Adrenal gland (tissue), 19 donors: ENCODE measurements at places on chromosomes 13 and 19.
A peak's percentile ranks its signal among the peaks of the same experiment; 100 is the strongest.

- DNase-seq = no peak
These were observed 98.4 kb upstream of the RAP2A start for GRCh38 chr13:97335488-97336134.

DNA sequence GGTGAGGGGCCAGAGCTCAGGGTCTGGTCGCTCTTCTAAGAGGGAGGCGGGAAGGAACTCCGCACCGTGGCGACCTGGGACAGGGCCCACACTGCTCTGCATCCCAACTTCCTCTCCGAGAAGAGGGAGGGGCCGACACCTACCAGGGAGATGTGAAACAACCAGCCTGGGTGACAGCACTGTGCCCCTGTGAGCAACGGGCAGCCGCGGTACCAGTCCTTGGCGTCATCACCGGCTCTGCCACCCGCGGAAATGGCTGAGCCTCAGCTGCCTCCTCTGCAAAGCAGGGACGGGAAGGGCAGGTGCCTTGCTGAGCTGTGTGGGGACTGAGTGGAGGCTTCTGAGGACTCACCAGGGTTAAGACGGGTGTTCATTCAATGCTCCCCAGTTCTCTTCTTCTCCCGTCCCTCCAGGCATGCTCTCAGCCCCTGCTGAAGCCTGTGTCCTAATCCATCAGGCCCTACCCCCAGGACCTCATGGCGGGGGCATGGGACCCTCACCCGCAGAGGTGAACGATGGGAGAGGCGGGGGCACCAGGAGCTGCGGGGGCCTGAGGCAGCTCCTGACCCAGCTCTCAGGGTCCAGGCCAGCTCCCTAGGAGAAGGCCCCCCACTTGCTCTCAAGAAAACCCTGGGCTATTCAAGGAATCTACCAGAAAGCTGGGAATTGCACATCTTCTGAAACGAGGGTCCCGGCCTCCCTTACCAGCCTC is 9.3 kb downstream of the ZNF787 start:
- peak; percentile 81 for DNase-seq

DNA sequence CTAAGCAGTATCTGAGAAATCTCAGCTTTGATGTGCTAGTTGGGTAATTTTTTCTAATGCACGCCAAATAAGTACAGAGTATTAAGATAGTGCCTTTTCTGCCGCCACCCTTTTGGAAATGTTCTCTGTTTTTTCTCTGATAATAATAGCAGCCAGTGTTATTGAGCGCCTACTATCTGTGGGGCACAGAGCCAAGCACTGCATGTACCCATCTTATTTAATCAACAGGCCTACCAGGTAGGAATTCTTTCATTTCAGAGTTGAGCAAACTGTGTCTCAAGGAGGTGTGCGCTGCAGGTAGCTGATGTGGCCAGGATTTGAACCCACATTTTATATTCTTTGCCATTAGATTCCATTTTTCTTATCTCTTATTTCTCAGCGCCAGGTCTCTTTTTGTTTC is 1.4 kb downstream of the EPN1 start:
- no peak for DNase-seq

DNA sequence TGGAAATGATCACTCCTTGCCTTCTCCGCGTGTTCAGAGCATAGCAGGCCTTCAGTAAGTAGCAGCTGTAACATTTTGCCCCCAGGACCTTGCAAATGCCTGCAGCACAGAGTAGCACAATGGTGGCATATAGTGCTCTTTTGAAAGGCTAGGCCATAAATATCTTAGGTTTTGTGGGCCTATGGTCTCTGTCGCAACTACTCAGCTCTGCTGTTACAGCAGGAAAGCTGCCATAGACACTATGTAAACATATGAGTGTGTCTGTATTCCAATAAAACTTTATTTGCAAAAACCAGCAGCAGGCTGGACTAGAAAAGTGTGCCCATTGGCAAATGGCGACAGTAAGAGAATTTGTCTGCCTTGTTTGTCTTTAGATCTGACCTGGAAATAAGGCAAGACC is 9.4 kb downstream of the ITPKC start:
- DNase-seq = no peak

DNA sequence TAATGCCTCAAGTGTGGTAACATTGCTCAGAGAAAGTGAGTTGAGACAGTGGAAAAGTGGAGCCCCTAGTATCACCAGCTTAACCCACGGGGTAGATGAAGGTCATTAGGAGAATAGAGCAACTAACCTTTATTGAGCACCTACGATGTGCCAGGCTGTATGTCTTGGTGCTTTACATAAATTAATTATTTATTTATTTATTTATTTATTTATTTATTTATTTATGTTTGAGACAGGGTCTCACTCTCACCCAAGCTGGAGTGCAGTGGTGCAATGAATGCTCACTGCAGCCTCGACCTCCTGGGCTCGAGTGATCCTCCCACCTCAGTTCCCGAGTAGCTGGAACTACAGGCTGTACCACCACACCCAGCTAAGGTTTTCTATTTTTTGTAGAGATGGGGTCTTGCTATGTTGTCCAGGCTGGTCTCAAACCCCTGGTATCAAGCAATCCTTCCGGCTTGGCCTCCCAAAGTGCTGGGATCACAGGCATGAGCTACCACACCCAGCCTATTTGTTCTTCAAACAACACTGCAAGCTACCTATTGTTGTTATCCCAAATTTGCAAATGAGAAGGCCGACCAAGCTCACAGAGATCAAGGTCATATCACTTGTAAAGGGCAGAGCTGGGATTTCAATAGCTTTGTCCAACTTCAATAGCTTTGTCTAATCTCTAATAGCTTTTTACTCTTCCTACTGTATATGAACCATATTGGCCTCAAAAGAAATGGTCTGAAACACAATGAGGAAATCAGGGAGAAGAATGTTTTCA is 79.4 kb downstream of the TM9SF2 start:
- no peak for DNase-seq

DNA sequence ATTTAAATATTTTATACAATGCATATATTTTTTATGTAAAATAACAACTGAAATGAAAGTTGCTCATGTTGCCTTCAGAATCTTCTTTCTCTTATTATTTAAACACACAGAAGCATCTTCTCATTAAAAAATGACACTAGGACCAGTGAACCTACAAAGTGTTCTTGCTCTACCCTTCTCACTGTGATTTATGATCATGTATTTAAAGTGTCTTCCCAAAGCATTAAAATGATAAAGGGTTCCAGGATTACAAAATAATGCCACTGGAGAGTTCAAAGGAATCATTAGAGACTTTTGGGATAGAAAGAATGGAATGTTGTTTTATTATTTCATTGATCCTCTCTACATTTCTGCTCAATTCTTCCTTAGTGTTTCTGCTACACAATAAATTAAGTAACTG is 643.6 kb upstream of the SLITRK1 start:
- DNase-seq = no peak

- no peak for DNase-seq
These were observed 263.7 kb downstream of the KCTD12 start for GRCh38 chr13:76622315-76623040.

DNA sequence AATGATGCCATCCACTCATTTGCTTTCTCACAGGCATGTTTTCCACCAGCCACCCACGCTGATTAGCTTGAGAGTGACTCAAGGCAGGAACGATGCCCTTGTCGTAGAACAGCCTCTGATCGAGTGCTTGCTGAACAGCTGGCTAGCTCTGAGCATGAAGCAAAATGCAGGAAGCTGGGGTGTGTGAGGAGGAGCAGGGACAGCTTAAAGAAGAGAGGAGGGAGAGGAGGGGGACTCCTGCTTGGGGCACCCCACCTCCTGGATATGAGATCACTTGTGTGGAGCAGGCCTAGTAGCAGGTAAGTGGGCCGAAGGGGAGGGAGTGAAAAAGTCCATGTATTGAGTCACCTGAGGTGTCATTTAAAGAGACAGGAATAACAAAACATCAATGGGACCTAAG is 48.8 kb downstream of the IRS2 start:
- DNase-seq = peak; percentile 65

DNA sequence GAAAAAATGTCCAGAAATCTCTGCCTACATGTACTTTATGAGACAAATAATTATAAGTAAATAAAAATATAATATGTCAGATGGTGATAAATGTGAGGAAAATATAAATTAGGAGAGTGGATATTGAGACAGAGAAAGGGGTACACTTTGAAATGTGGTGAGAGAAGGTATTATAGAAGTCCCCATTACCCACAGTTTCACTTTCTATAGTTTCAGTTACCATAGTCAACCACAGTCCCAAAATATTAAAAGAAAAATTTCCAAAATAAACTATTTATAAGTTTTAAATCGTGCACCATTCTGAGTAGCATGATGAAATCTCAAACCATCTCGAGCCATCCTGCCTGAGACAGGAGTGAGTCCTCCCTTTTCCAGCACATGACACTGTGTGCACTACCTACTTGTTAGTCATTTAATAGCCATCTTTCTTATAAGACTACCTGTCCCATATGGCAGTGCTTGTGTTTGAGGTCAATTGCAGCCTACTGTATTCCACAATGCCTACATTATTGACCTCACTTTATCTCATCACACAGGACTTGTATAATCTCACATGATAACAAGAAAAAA is 653.7 kb downstream of the DACH1 start:
- DNase-seq = no peak

GRCh38 chr13:71685072-71685471 is 181.9 kb downstream of the DACH1 start:
- no peak for DNase-seq

GRCh38 chr13:49371943-49372613 is 71.8 kb downstream of the CAB39L start:
- DNase-seq = no peak

GRCh38 chr13:79237981-79238380 is 168.1 kb downstream of the RBM26 start:
- no peak for DNase-seq

GRCh38 chr19:43779147-43779819 is 1.5 kb downstream of the KCNN4 start:
- no peak for DNase-seq

DNA sequence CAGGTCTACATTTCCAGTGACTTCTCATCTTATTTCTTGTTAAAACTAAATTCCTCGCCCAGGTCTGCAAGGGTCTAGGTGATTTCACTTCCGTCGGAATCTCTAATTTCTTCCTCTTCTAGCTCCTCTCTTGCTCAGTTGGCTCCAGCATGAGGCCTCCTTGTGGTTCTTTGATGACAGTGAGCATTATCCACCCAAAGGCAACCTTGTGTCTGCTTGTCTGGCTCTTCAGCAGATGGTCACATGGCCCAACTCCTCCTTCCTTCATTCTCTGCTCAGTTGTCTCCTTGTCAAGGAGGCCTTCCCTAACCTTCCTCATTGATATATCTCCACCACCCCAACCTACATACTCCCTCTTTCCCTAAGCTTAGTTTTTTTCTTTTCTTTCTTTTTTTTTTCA is 1391.4 kb downstream of the EFNB2 start:
- no peak for DNase-seq

- peak; percentile 88 for DNase-seq
These were observed 864 bp downstream of the FTL start for GRCh38 chr19:48965806-48966540.

- no peak for DNase-seq
These were observed 171.7 kb upstream of the KLF12 start for GRCh38 chr13:74305876-74306275.

GRCh38 chr19:17058236-17058635 is 17.0 kb downstream of the HAUS8 start:
- no peak for DNase-seq

DNA sequence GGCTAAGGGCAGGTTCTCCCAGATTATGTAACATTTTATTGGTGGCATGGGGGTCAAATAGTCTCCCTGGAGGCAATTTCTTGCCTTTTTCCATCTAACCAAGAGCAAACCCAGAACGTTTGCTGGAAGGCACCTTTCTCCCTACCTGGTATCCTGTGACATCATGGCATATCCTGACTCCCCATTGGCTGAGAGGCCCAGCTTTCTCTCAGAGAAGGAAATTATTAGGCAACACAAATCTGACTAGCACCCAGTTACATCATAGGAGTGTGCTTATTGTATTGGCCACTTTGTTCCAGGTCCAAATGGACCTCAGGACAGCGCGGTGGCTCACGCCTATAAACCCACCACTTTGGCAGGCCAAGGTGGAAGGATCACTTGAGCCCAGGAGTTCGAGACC is 13.0 kb downstream of the NTN5 start:
- peak; percentile 55 for DNase-seq

- peak; percentile 62 for DNase-seq
These were observed 40.6 kb upstream of the FAM216B start for GRCh38 chr13:42740753-42741152.

DNA sequence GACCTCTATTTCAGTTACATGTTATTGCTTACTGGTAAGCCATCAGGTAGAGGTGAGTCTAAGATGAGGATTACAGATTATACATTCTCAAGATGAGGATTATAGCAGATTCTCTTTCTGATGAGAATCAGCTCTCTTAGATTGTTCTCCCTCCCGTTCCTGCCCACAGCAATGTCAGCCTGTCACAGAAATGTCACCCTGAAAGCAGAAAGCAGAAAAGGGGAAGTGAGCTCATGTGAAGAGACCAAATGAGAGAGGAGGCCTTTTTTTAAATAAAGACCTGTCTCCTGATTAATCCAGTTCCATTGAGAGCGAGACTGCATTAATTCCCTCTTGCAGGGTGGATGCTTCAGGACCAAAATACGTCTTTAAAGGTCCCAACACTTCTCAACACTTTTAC is 445.6 kb downstream of the KCTD12 start:
- no peak for DNase-seq

- peak; percentile 82 for DNase-seq
These were observed 43.6 kb downstream of the ARHGAP35 start for GRCh38 chr19:46904114-46905060.

- no peak for DNase-seq
These were observed 1.8 kb upstream of the KLK4 start for GRCh38 chr19:50912727-50913716.

- no peak for DNase-seq
These were observed 14.1 kb downstream of the KRTDAP start for GRCh38 chr19:35476149-35476548.

DNA sequence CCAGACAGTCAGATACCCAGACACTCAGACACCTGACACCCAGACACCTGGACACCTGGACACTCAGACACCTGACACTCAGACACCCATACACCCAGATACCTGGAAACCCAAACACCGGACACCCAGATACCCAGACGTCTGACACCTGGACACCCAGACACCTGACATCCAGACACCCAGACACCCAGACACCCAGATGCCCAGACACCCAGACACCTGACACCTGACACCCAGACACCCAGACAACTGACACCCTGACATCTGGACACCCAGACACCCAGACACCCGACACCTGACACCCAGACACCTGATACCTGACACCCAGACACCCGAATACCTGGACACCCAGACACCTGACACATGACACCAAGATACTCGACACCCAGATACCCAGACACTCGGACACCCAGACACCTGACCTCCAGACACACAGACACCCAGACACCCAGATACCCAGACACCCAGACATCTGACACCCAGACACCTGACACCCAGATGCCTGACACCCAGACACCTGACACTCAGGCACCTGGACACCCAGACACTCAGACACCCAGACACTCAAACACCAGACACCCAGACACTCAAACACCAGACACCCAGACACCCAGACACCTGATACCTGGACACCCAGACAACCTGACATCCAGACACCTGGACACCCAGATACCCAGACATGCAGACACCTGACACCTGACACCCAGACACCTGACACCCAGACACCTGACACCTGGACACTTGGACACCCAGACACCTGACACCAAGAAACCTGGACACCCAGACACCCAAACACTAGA is 19.1 kb downstream of the C19orf12 start:
- no peak for DNase-seq
